Panc1 (cell line): ENCODE measurements at places on chromosomes 2 and 18. TPM values are rescaled to one million over a fixed set of nuclear protein-coding genes. Genes with fewer than 3 reads are reported as not detected.

The ALPP gene
- 7.3 TPM for total RNA-seq

The CYP26B1 gene
- 12.3 TPM for total RNA-seq

The ANTXR1 gene
- 132 TPM for total RNA-seq

The ZNF521 gene
- total RNA-seq = 0.15 TPM

The C2orf80 gene
- total RNA-seq = not detected

The CCDC138 gene
- total RNA-seq = 10.1 TPM

The TMEM247 gene
- total RNA-seq = not detected

The IL18RAP gene
- total RNA-seq = not detected

The RBBP8 gene
- total RNA-seq = 62.8 TPM

The MSH6 gene
- total RNA-seq = 98.0 TPM

The LAMA3 gene
- total RNA-seq = 8.1 TPM

The C2orf66 gene
- total RNA-seq = 0.33 TPM

The RAMP1 gene
- 17.6 TPM for total RNA-seq

The LYPD1 gene
- total RNA-seq = 0.21 TPM
